ENCODE measurements at places on chromosomes 1 and 21.

GRCh38 chr1:3482378-3482849, 27.9 kb downstream of the ARHGEF16 start:
- H3K4me1 ChIP-seq: peaks cover 7% of the 10 kb centered on the region
- no peaks in the 10 kb centered on the region for H3K27me3 ChIP-seq
- DNase-seq: peak; percentile 60
- H3K36me3 ChIP-seq: no peaks in the 10 kb centered on the region

GRCh38 chr1:38997901-38998190, 6.8 kb downstream of the AKIRIN1 start:
- no peak overlapping the region for H3K4me3 ChIP-seq
- no peak for DNase-seq
- no peaks in the 10 kb centered on the region for H3K27me3 ChIP-seq
- H3K4me1 ChIP-seq: peaks cover 26% of the 10 kb centered on the region

GRCh38 chr21:36724660-36725059, 25.7 kb downstream of the SIM2 start:
- H3K36me3 ChIP-seq: no peaks in the 10 kb centered on the region
- no peak overlapping the region for H3K27ac ChIP-seq
- H3K27me3 ChIP-seq: no peaks in the 10 kb centered on the region
- H3K4me1 ChIP-seq: no peaks in the 10 kb centered on the region
- DNase-seq: no peak

DNA sequence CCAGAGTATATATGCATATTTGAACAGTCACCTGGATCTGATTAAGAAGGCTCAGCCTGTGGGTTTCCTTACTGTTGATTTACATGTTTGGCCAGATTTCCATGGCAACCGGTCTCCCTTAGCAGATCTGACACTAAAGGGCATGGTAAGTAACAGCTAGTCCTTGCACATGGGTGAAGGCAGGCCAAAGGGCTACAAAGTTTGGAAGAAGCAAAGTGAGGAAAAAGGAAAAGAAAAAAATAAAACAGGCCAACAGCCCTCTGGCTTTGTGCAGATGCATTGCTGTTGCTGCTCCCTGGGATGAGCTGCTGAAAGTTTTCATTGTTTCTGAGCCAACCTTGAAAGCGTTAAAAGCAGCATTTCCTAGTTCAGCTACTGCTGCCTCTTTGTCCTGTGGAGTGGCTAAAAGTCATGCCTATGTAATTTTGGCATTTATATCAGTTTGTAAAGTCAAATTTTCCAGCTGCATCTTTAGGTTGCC, 176.5 kb upstream of the HOOK1 start:
- no peak overlapping the region for H3K4me3 ChIP-seq
- no peaks in the 10 kb centered on the region for H3K27me3 ChIP-seq
- H3K4me1 ChIP-seq: peaks cover 14% of the 10 kb centered on the region
- peak; percentile 55 for DNase-seq

GRCh38 chr1:166852918-166853317, 13.6 kb downstream of the POGK start:
- no peak for DNase-seq
- no peak overlapping the region for H3K4me3 ChIP-seq
- no peaks in the 10 kb centered on the region for H3K4me1 ChIP-seq
- H3K27ac ChIP-seq: no peak overlapping the region

DNA sequence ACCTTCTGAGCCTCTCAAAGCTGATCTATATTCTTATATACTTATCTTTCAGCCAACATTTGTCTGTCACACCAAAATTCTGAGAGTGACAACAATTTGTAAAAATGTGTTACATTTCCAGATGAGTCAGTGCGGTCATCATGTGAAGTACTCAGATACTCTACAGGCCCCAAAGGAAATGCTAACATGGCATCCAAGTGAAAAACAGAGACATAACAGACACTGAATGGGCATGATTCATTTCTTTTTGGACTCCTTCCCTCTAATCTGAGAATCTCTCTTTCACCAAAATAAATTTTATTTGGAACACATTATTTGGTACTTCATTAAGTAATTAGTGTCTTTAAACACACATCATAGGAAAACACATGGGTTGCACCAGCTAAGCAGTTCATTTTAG, 96.6 kb downstream of the SLC44A5 start:
- DNase-seq: no peak
- no peaks in the 10 kb centered on the region for H3K27me3 ChIP-seq
- no peak overlapping the region for H3K4me3 ChIP-seq
- no peaks in the 10 kb centered on the region for H3K36me3 ChIP-seq
- H3K4me1 ChIP-seq: no peaks in the 10 kb centered on the region

GRCh38 chr1:219083631-219084030, 90.0 kb upstream of the LYPLAL1 start:
- no peaks in the 10 kb centered on the region for H3K36me3 ChIP-seq
- H3K27me3 ChIP-seq: no peaks in the 10 kb centered on the region
- no peak overlapping the region for H3K27ac ChIP-seq
- H3K4me1 ChIP-seq: no peaks in the 10 kb centered on the region
- no peak overlapping the region for H3K4me3 ChIP-seq
- DNase-seq: no peak

DNA sequence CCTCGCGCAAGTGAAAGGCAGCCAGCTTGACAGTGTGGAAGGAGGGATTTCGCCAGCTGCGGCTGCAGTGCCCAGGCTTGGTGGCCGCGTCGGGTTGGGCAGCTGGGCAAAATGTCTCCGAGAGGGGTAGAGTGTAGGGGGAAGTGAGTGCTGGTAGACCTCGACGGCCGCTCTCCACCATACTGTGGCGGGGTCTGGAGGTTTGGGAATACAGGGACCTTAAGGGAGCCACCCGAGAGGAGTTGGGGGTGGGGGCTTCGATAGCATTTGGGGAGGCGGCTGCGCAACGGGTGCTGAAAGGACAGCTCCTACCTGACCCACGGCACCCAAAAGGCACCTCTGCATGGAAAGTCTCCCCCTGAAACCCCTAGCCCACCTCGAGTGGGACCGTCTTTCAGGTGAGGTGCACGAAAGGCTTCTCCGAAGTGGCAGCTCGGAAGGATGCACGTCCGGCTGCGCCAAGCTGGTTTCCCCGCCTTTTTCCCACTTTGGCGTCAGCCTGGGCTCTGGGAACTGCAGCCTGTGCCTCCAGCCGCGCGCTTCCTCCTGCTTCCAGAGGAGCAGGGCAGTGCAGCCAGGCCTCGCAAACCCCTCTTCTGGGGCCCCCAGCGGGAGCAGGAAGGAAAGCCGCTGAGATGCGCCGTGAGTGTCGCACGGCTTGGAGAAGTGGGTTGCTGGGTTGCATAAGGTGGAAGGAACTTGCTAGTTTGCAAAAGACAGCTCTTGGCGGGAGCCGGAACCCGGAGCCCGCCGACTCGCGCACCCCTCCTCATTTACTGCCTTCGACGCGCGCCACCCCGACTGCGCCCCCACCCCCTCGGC, 531 bp upstream of the HMGN2 start:
- peaks cover 38% of the 10 kb centered on the region for H3K4me1 ChIP-seq
- peak; percentile 72 for DNase-seq
- peaks cover 6% of the 10 kb centered on the region for H3K36me3 ChIP-seq
- peak overlapping the region; percentile 99 for H3K27ac ChIP-seq
- H3K27me3 ChIP-seq: no peaks in the 10 kb centered on the region

- peak overlapping the region; percentile 56 for H3K27ac ChIP-seq
- peaks cover 80% of the 10 kb centered on the region for H3K4me1 ChIP-seq
- peak; percentile 63 for DNase-seq
- H3K27me3 ChIP-seq: no peaks in the 10 kb centered on the region
- H3K36me3 ChIP-seq: no peaks in the 10 kb centered on the region
These were observed 13.8 kb downstream of the EFHD2 start for GRCh38 chr1:15423355-15424077.

GRCh38 chr1:84347271-84347931, 45.9 kb downstream of the SAMD13 start:
- no peaks in the 10 kb centered on the region for H3K27me3 ChIP-seq
- no peak overlapping the region for H3K4me3 ChIP-seq
- no peak overlapping the region for H3K27ac ChIP-seq
- DNase-seq: no peak

- no peak for DNase-seq
- no peaks in the 10 kb centered on the region for H3K4me1 ChIP-seq
- H3K27me3 ChIP-seq: no peaks in the 10 kb centered on the region
- no peak overlapping the region for H3K4me3 ChIP-seq
- no peaks in the 10 kb centered on the region for H3K36me3 ChIP-seq
These were observed 41.6 kb downstream of the CD58 start for GRCh38 chr1:116529199-116529631.

- no peak overlapping the region for H3K4me3 ChIP-seq
- no peaks in the 10 kb centered on the region for H3K36me3 ChIP-seq
- H3K27ac ChIP-seq: no peak overlapping the region
- no peaks in the 10 kb centered on the region for H3K27me3 ChIP-seq
- DNase-seq: no peak
These were observed 39.1 kb upstream of the SLC19A1 start for GRCh38 chr21:45581322-45581712.

DNA sequence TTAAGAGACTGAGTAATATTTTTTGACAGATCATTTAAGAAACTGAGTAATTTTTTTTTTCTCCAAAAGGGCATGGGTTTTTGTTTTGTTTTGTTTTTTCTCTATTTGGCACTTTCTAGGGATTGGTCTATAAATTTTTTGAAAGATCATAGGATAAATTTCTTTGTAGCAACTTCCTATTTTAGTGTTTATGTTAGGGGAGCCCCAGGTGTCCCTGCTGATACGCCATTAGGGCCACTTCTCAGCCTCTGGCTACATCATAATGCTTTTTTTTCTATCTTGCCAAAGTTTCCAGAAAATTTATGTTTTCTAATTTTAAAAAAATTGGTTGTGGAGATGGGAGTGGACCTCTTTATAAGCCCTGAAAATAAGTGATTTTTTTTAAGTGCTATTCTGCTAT, 2.6 kb downstream of the GABPA start:
- peaks cover 14% of the 10 kb centered on the region for H3K4me1 ChIP-seq
- H3K4me3 ChIP-seq: no peak overlapping the region
- H3K27me3 ChIP-seq: no peaks in the 10 kb centered on the region
- H3K36me3 ChIP-seq: no peaks in the 10 kb centered on the region

DNA sequence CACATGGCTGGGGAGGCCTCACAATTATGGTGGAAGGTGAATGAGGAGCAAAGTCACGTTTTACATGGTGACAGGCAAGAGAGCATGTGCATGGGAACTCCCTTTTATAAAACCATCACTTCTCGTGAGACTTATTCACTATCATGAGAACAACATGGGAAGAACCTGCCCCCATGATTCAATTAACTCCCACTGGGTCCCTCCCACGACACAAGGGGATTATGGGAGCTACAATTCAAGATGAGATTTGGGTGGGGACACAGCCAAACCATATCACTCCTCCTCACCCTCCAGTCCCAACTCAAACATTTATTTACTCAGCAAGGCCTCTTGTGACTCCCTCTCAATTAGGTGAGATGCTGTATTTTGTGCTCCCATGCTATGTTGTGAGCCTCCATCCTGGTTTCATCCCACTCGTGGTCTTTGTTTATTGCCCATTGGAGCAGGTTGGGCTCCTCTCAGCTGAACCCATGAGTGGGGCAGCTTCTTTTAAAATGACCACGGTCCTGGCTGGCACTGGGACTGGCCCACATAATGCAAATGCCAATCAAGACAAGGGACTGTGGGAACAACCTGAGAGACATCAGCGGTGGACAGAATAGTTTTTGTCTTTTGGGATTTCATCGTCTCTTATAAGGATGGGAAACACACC, 28.8 kb downstream of the IRF2BP2 start:
- H3K27me3 ChIP-seq: no peaks in the 10 kb centered on the region
- no peak overlapping the region for H3K4me3 ChIP-seq
- H3K4me1 ChIP-seq: peaks cover 11% of the 10 kb centered on the region
- no peaks in the 10 kb centered on the region for H3K36me3 ChIP-seq

- no peaks in the 10 kb centered on the region for H3K27me3 ChIP-seq
- H3K36me3 ChIP-seq: no peaks in the 10 kb centered on the region
- H3K4me3 ChIP-seq: no peak overlapping the region
- no peak overlapping the region for H3K27ac ChIP-seq
- no peak for DNase-seq
These were observed 56.0 kb downstream of the RUNX3 start for GRCh38 chr1:24874056-24874455.

GRCh38 chr1:41048540-41048939, 27.0 kb upstream of the SLFNL1 start:
- DNase-seq: no peak
- peaks cover 31% of the 10 kb centered on the region for H3K4me1 ChIP-seq
- H3K27me3 ChIP-seq: no peaks in the 10 kb centered on the region
- H3K4me3 ChIP-seq: no peak overlapping the region

DNA sequence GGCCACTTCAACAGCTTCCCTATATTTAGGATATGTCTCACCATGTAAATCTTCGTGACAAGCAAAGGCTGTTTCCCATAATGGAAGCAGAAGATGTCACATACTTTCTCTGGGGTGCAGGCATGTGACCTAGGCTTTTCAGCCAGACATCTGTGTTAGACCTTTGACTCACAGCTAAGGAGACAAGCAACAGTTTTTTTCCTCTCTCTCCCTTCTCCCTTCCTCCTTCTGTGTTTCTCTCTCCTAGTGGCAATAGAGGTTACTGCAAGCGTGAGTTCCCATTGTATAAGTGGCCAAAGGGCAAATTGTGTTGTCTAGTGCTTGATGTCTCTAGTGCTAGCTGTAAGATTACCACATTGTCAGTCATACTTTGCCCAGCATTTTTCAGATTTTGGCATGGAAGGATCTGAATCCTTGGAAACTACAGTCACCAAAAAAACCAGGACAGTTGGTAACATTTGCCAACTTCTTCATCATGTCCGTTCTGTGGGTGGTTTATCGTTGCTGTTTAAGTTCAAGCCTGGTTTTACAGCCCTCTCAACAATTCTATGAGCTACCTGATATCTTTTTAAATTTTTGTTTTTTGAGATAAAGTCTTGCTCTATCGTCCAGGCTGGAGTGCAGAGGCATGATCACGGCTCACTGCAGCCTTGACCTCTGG, 44.4 kb upstream of the RABGAP1L start:
- no peak for DNase-seq
- H3K36me3 ChIP-seq: no peaks in the 10 kb centered on the region
- H3K27me3 ChIP-seq: no peaks in the 10 kb centered on the region
- no peak overlapping the region for H3K27ac ChIP-seq
- H3K4me3 ChIP-seq: no peak overlapping the region

DNA sequence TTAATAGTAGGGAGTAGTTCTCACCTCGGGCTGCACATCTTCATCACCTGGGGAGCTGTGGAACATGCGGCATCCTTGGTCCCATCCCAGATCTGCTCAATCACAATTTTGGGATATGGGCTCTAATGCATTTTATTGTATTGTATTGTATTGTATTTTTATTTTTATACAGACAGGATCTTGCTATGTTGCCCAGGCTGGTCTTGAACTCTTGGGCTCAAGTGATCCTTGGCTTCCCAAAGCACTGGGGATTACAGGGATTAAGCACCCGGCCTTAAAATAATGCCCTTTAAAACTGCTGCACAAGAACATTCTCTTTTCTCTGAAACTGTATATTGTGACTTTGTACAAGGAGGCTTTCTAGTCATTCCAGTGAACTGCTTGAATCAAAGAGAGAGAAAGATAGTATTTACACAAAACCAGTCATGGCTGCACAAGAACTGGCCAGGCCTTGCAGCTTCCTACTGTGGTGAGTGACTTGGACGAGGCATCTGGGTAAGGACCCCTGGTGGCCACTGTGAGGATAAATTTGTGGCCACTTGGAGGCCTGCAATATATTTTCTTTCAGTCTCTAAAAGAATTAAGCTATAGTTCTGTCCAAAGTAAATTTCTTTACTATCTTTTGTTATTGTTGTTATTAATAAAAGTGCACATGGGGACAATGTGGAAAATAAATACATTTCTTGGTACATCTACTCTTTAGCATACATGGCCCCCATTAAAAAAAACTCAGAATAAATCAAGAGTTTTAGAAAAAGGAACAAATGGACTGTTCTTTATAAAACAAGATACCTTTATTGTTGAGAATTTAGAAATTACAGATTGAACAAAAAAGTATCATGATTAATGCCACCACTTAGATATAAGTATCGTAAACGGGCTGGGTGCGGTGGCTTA, 48.0 kb downstream of the TBCE start:
- H3K27ac ChIP-seq: no peak overlapping the region
- DNase-seq: peak; percentile 80
- no peaks in the 10 kb centered on the region for H3K36me3 ChIP-seq
